Activated T-cell treated with anti-CD3 and anti-CD28 coated beads, Interleukin-2, amount 50 U/mL, for 72 hours (primary cell): ENCODE measurements at places on chromosomes 2 and 18.

DNA sequence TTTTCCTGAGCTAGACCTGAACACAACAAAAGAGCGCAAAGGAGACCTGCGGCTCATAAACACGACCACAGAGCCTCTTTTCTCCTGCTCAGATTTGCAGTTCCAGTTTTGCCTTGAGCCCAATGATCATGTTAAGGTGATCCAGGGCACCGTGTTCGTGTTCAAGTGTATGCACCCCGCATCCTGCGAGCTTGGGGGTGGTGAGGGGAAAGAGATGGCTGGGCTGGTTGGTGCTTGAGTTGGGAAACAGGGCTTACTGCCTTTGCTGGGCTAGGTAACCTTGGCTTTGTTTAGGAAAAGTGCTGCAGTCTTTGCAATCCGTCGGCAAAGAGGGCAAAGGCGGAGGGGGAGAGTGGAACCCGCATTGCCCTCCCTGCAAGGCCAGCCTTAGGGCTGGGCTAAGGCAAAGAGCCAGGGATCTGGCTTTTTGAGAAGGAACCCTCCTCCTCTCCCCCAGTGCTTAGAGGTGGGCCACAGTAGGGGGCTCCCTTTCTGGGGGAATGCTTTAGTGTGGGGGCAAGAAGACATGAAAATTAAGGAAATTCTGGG is 1.3 kb downstream of the HOXD10 start:
- no peak for DNase-seq

GRCh38 chr2:216392018-216392562 is 19.8 kb upstream of the MARCHF4 start:
- no peak for DNase-seq

DNA sequence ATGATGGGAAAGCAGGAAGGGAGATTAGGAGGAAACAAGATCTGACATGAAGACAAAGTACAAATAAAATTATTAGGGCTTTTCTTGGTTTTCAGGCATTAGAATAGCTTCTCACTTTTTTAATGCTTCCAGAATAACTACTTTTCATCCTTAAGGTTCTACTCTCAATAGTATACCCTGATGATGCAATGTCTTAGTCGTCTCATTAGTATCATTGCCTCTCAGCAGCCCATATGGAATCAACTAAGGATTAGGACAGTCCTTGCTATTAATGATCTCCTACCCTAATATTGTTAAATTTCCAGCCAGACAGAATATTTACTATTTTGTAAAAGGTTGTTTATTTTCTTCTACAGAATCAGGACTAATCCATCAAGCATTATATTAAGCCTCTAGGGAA is 55.9 kb downstream of the RELCH start:
- DNase-seq, result no peak

- DNase-seq, result no peak
These were observed 84.6 kb upstream of the MAP3K20 start for GRCh38 chr2:172991031-172991430.

GRCh38 chr2:67374481-67374880 is 22.7 kb upstream of the ETAA1 start:
- no peak for DNase-seq
